HCT116 (cell line): ENCODE measurements at places on chromosomes 12 and 14. TPM values are rescaled to one million over a fixed set of nuclear protein-coding genes. Genes with fewer than 3 reads are reported as not detected.

CD69 gene
- total RNA-seq: not detected

ULK1 gene
- 34.2 TPM for total RNA-seq

LRCOL1 gene
- not detected for total RNA-seq

HCAR2 gene
- total RNA-seq: not detected

GYS2 gene
- total RNA-seq: not detected

GRCh38 chr14:94522115-94522724 lies 13.0 kb upstream of the SERPINA12 start:
- no peak overlapping the region for H3K4me3 ChIP-seq
- no peaks in the 10 kb centered on the region for H3K27me3 ChIP-seq
- H3K4me1 ChIP-seq: no peaks in the 10 kb centered on the region
- H3K36me3 ChIP-seq: no peaks in the 10 kb centered on the region
- DNase-seq: no peak

GRCh38 chr12:71655495-71655894 lies 8.2 kb downstream of the ZFC3H1 start:
- no peak overlapping the region for H3K27ac ChIP-seq
- no peak overlapping the region for H3K4me3 ChIP-seq
- no peaks in the 10 kb centered on the region for H3K4me1 ChIP-seq
- H3K36me3 ChIP-seq: peaks cover 52% of the 10 kb centered on the region
- DNase-seq: no peak

DNA sequence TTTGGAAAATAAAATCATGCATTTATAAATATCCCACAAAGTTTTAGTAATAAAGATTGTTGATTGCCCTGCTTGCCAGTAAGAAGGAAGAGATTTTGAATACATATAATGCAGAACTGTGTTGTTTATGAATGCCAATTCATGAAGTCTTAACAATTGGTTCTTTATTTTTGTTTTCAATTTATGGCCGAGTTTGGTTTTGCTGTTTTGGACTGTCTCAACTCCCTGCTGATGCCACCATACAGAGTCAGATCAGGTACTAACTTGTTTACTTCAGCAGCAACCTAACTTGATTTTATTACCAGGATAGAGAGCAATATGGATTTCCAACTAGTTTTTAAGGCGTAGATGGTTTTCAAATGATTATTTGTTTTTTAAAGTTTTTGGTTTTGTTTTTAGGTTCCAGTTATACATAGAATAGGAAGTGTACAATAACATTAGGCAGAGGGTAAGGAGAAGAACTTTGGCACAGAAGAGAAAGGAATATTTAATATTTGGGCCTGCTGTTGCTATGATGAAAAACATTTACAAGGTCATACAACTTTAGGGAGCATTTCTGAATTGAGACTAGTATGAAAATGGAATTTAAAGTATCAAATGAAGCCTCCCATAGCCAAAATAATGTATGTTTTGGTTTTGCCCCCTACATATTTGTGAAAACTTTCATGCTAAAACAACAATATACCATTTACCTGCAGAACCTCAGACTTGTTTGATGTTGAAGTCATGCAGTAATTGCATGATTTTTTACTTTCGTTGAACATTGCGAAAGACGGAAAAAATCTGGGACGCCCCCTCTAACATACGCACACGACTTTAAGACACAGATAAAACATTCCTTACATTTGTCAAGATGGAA lies 904 bp upstream of the FAM177A1 start:
- no peak for DNase-seq
- no peaks in the 10 kb centered on the region for H3K27me3 ChIP-seq
- no peaks in the 10 kb centered on the region for H3K36me3 ChIP-seq
- H3K4me1 ChIP-seq: peaks cover 13% of the 10 kb centered on the region; the same call in 1 of the 2 replicates

- no peaks in the 10 kb centered on the region for H3K27me3 ChIP-seq
- peaks cover 4% of the 10 kb centered on the region; the same call in 1 of the 2 replicates for H3K4me1 ChIP-seq
- no peaks in the 10 kb centered on the region for H3K36me3 ChIP-seq
- H3K4me3 ChIP-seq: no peak overlapping the region
These were observed 52.5 kb downstream of the BEGAIN start for GRCh38 chr14:100534528-100535286.

GRCh38 chr12:64687816-64688215 lies 71.4 kb downstream of the GNS start:
- H3K36me3 ChIP-seq: peaks cover 16% of the 10 kb centered on the region; the same call in 1 of the 2 replicates
- H3K4me3 ChIP-seq: no peak overlapping the region
- H3K27ac ChIP-seq: no peak overlapping the region
- DNase-seq: no peak

DNA sequence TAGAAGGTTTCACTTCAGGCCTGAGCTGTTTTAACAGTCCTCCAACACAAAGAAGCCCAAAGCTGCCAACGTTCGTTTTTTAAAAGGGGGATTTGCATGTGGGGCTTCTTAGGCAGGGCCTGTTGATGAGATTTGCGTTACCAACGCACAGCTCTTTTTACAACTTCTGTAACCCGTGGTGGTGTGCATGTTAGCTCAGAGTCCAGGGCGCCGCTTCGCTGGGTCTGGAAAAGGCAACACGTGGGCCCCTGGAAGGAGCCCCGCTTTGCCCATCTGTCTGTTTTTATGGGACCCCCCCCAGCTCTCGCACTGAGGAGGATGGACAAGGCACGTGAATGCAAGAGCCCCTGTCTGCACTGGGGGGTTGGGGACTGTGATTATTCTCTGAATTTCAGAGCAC lies 84.0 kb downstream of the ESR2 start:
- H3K27me3 ChIP-seq: no peaks in the 10 kb centered on the region
- DNase-seq: no peak
- no peak overlapping the region for H3K27ac ChIP-seq

DNA sequence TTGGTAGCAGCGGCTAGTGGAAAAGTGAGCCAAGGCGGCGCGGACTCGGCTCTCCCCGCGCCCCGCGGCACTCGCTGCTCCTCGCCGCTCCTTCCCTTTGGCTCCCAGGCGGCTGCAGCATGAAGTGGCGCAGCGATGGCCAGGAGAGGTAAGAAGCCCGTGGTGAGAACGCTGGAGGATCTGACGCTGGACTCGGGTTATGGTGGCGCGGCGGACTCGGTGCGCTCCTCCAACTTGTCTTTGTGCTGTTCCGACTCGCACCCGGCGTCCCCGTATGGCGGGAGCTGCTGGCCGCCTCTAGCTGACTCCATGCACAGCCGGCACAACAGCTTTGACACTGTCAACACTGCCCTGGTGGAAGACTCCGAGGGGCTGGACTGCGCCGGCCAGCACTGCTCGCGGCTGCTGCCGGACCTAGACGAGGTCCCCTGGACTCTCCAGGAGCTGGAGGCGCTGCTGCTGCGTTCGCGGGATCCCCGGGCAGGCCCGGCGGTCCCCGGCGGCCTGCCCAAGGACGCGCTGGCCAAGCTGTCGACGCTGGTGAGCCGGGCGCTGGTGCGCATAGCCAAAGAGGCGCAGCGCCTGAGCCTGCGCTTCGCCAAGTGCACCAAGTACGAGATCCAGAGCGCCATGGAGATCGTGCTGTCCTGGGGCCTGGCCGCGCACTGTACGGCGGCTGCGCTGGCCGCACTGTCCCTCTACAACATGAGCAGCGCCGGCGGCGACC lies 225.6 kb upstream of the CRY1 start:
- DNase-seq: no peak
- H3K27me3 ChIP-seq: peaks cover 11% of the 10 kb centered on the region; the same call in 1 of the 2 replicates
- peak overlapping the region; percentile 65 for H3K4me3 ChIP-seq
- H3K4me1 ChIP-seq: peaks cover 10% of the 10 kb centered on the region
- H3K36me3 ChIP-seq: no peaks in the 10 kb centered on the region
